ENCODE measurements at places on chromosomes 12 and 14.

DNA sequence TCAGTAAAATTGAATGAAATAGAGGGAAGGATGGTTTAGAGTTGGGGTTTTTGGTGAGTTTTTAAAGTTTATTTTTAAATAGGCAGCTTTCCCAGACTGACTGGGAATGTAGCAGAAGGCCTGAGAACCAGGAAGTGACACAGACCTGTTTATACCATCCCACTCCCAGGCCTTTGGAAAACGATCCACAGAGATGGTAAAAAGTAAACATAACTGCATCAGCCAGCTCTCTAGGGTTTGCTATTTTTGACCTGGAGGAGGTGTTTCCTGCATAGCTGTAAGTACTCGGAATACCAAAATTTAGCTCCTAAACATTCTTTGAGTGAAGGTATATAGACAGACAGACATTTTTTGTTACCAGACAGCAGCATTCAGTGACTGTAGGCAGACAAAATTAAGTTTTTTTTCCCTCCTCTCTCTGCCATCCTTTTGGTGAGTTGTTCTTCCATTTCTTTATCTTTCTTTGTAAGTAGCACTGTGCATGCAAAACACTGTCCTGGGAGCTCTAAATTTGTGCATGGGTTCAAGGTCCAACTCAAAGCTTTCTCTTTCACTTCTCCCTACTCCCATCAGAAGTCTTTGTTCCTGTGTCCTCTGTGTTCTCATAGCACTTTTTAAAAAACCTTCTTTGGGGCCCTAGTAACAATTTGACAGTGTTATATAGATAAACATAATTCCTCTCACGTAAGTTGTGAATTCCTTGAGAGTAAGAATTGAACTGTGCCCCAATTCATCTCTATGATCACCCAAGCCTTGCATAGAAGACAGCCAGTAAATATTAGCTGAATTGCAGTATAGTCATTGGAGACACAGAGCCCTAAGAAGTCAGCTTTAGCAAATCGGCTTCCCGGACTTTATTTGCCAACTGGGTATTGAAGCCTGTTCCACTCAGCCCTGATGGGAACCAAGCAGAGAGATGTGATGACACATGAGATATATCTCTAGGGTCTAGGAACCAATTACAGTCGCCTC is 37.4 kb downstream of the SUSD6 start:
- no peak for DNase-seq

DNA sequence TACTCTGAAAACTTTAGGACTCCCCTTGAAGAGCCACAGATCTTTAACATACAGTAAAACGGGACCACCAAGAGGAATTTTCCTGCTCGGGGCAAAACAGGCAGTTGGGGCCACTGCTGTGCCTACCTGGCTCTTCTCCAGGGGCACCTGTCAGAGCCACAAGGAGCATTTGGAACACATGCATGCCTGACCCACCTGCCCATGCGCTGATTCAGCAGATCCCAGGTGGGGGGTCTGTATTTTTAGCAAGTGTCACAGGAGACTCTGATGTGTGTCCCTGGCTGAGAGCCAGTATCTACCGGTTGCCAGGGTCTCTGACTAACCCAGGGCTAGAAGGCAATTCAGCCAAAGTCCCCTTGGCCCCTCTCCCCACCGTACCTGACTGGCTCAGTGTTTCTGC is 6.5 kb downstream of the CTDSP2 start:
- no peak for DNase-seq

- no peak for DNase-seq
Observed at GRCh38 chr12:132740652-132741051, 21.0 kb downstream of the ANKLE2 start.

DNA sequence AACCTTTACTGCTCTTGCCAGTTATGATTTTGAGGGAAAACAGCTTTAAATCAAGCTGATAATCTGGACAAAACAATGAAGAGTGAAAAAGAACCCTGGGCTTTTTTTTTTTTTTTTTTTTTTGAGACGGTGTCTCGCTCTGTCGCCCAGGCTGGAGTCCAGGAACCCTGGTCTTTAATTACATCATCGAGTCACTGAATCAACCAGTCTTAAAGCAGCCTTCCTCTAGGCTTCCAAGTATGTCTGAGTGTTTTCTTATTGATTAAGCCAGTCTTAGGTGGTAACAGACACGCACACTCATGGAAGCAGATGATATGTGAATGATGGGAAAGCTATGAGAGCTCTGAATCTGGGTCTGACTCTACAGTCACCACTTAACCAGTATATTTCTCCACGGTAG is 5.9 kb upstream of the VCPKMT start:
- no peak for DNase-seq

DNA sequence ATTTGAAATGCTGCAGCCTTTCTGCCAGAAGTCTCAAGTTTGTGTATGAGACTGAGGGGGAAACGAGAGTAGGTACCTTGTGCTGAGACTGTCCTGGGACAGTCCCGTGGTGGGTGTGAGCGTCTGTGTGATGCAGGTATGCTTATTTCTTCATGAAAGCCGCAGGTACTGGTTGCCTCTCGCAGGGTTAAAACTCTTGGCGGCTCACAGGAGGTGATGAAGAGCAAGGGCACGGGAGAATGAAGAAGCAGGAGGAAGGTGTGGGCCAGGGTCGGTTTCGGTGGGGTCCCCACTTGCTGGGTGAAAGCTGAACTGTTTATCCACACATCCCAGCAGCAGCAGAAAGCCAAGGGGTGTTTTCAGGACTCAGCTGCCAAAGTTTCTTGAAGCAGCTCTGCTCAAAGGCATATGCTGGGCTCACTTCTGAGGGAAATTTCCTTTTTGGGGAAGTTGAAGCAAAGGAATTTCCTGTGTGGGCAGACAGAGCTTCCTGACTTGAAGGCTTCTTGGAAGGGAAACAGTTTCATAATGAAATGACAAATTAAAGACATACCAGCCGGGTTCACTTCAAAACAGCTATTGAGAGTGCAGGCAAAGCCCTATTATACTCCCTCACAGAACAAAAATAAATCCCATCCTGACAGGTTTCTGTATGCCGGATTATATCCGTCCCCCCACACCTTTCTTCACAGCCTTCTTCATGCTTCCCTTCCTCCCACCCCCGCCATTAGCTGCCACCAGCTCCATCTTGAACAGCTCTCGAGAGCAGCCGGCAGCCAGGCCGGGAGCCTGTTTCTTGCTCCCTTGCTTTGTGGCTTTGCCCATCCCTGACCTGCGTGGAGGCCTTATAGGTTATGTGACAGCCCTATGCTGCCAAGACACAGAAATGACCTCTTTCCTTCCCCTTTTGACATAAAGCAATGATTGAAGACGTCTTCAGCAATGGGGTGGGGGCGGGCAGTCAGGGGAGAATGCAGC is 116.6 kb downstream of the ETV6 start:
- DNase-seq, result peak; percentile 96

- no peak for DNase-seq
Observed at GRCh38 chr12:89999699-90000505, 291.3 kb upstream of the ATP2B1 start.

Data from suppressor macrophage (primary cell).